ENCODE measurements at places on chromosomes 4 and X. TPM values are rescaled to one million over a fixed set of nuclear protein-coding genes. Genes with fewer than 3 reads are reported as not detected.

Gene WDFY3
- 7.9 TPM for polyA plus RNA-seq

Gene PDZD4
- polyA plus RNA-seq, result 3.0 TPM

DNA sequence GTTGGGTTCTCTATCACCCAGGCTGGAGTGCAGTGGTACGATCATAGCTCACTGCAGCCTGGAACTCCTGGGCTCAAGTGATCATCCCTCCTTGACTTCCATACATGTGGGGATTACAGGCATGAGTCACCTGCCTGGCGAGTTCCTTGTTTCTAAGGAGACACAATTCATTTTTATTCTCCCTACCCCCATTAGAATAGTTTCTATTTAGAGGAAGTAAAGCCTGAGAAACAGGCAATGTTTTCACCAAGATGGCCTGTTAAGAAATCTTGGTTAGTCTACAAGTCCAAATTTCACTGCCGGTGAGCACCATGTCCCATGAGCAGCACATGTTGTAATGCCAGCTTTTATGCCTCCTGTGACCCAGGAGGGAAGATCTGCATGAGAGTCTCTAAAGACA is 5.7 kb downstream of the CYBB start:
- no peak for DNase-seq

Gene FGF16
- polyA plus RNA-seq, result not detected

Gene FAM236D
- polyA plus RNA-seq, result not detected

GRCh38 chr4:5719350-5720055 is 8.5 kb downstream of the EVC start:
- DNase-seq, result no peak

DNA sequence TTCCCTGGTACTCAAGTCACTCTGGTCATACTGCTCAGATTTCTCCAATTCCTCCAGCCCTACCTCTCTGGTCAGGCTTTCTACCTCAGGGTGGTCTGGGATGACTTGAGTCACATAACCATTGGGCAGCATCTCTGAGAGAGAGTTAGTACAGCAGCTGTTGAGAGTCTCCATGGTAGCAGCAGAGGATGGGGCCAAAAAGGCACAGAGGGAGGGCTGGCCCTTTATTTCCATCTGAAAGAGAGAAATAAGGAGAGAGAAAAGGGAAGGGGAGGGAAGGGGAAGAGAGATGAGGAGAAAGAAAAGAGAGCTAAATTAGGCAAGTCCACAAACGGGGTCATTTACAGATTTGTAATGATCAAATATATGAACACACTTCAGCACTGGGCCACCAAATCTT is 149.1 kb upstream of the ARHGEF9 start:
- no peak for DNase-seq

Gene NAT8L
- 8.2 TPM for polyA plus RNA-seq

DNA sequence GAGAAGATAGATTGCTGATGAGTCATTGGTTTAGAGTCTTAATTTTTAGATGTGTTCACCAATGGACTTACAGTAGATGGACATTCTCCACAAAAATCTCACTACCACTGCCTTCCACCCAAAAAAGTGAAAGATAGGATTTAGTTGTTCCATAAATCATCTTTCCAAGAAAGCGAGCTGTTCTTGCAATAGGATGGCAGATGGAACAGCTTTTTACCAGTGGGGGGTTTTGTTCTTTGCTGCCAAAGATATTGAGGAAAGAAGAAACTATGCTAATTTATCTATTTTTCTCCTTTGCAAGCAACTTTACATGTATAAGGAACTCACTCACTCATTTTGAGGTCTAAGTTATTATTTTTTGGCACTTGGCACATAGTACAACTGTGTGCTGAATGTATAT is 109.5 kb downstream of the ADGRL3 start:
- no peak for DNase-seq

- DNase-seq, result no peak
Observed at GRCh38 chr4:177855507-177856197, 413.4 kb upstream of the AGA start.

DNA sequence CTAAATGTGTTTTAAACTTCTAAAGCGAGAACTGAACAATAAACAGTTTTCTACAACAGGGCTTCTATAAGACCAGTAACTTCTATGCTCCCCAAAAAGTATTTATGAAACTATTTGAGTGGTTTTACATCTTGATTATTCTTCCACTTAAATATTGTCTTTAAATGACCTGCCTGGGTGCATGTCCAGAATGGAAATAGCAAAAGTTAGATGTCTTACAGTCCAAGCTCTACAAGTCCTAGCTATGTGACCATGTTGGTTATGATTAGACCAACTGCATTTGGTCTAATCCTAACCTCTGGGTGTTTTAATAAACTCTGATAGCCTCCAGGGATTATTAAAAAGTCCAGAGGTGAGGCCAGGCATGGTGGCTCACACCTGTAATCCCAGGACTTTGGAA is 79.0 kb upstream of the ATXN3L start:
- no peak for DNase-seq

GRCh38 chr4:76732246-76732645 is 165.7 kb downstream of the SOWAHB start:
- no peak for DNase-seq

Gene GAGE12E
- not detected for polyA plus RNA-seq

Gene IL3RA
- polyA plus RNA-seq, result not detected

Gene SUPT20HL2
- polyA plus RNA-seq, result not detected

DNA sequence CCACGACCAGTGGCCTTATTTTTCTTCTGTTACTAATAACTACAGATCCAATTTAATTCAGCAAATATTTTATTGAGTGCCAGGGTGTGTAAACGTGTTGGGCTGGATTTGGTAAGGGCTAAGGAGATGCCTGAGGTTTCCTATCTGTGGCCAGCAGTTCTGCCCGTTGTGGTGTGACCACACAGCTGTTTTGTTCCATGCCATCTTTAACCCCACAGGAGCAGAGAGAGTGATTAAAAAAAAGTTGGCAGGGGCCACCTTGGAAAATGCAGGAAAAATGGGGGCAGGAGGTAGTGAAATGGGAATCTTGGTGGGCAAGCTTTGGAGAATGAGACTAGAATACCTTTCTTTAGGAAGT is 1.1 kb downstream of the PLAC8 start:
- DNase-seq, result no peak

GRCh38 chr4:171242831-171243230 is 570.4 kb upstream of the GALNTL6 start:
- DNase-seq, result no peak

GRCh38 chrX:14497184-14497666 is 32.1 kb upstream of the GLRA2 start:
- no peak for DNase-seq

Gene TCEAL3
- polyA plus RNA-seq, result 23.9 TPM

Data from A549 (cell line).